HEK293T (cell line): ENCODE measurements at places on chromosomes 13 and 19.

- no peak for DNase-seq
Observed at GRCh38 chr13:44117816-44118215, 238.1 kb downstream of the LACC1 start.

DNA sequence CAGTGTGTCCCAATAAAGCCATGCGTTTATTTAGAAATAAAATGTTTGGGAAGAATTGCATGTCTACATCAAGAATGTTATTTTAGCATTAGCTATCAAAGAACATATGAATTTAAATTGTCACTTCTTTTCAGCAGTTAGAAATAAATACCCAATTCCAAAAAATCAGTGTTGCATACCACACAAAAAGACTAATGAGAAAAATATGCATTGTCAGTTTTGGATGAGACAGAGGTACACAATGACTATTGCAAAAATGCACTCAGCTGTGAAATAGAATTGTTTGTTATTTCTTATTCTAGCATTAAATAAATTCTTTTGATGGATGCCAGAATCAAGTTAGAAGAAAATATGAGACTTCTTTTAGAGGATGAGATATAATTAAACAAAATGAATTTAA, 833.9 kb downstream of the SLITRK1 start:
- no peak for DNase-seq

DNA sequence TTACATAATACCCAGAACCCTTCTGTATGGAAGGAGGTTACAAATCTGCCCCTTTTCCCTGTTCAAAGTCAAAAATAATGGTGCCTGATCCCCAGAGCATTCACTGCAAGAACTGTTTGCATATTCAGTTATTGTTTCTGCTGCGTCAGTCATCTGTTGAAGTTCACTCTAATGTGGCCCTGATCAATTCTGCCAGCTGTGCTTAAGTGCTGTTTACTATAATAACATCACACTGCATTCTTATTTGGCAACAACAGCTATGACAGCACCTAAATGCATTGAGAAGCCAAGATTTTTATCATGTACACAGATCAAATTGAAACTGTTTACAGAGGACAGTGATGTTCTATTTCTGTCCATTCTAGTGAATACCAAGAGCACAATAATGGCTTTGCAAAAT, 115.9 kb downstream of the DACH1 start:
- no peak for DNase-seq

- no peak for DNase-seq
Observed at GRCh38 chr13:113816254-113816929, 47.5 kb downstream of the GAS6 start.

DNA sequence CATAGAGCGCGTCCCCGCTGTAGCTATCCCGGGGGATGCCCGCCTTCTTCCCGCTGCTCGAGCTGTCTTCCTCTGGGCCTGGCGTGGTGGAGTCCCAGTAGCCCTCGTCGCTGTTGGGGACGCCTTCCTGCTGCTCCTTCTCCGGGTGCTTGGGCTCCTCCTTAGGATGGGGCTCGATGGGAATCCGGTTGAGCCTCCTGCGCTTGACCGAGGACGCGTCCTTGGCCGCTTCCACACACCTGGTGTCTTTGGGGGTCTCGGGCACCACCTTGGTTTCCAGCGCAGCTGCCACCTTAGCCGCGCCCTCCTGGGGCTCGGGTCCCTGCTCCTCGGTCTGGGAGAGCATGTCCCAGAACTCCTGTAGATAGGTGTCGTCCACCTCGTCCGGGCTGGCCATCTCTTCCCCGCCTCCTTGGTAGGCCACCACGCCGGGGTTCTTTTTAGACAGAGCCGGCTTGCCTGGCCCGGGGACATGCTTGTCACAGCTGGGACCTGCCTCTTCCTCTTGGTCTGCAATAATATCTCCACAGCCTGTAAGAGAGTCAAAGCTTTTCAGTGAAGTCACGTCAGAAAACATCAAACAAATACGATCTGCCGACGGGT, 2.0 kb downstream of the AMER2 start:
- no peak for DNase-seq
